MCF 10A (cell line): ENCODE measurements at places on chromosomes 6 and 20. TPM values are rescaled to one million over a fixed set of nuclear protein-coding genes. Genes with fewer than 3 reads are reported as not detected.

DNA sequence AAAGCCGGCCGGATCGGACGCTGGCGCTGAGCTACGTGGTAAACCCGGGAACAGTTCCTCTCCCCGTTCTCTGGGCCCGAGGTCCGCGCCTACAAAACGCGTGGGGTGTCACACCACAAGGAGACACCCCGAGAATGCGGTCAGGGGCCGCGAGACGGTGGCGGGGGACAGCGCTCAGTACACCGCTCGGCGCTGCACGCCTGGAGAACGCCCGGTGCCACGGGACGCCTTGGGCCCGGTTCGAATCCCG lies 670 bp downstream of the NCOA5 start:
- H3K27me3 ChIP-seq: no peaks in the 10 kb centered on the region
- peaks cover 28% of the 10 kb centered on the region for H3K4me1 ChIP-seq
- DNase-seq: no peak
- peaks cover 11% of the 10 kb centered on the region for H3K36me3 ChIP-seq
- peak overlapping the region; percentile 84 for H3K4me3 ChIP-seq

DNA sequence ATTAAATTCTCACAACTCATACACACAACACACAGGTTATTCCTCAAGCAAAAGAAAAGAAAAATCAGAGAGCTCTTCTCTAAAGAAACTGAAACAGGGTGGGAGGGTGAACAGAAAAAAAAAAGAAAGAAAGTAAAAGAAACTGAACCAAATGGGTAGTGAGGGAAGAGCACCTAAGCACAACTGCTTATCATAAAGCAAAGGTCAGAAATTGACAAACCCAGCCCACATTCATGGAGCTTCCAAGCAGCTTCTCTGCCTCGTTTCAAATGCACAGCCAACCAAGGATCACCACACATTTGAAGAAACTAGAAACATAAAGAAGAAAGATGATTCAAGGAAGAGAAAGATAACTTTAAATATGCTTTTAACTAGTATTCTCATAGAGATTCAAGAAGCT lies 90.5 kb downstream of the RNGTT start:
- peaks cover 9% of the 10 kb centered on the region for H3K36me3 ChIP-seq
- no peak overlapping the region for H3K27ac ChIP-seq
- no peaks in the 10 kb centered on the region for H3K27me3 ChIP-seq
- peaks cover 7% of the 10 kb centered on the region for H3K4me1 ChIP-seq

- no peaks in the 10 kb centered on the region for H3K27me3 ChIP-seq
- peaks cover 14% of the 10 kb centered on the region for H3K4me1 ChIP-seq
- H3K4me3 ChIP-seq: no peak overlapping the region
- no peak for DNase-seq
- H3K27ac ChIP-seq: no peak overlapping the region
Observed at GRCh38 chr20:47380481-47380880, 24.0 kb upstream of the ZMYND8 start.

DNA sequence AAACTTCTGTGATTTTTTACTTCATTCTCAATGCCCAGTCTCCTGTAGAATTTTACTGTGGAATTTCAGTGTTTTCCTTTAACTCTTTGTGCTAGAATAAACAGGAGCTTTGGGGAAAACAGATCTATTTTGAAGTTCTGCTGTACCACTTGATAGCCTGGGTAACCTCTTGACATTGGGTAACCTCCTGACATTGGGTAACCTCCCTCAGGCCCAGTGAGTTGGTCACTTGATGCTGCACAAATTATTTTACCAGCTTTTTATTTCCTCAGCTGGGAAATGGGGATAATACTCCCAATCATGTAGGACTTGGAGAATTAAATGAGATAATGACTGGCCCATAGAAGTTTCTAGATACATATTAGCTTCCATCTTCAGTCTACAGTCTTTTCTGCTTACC lies 137.3 kb upstream of the TOP1 start:
- no peak for DNase-seq
- no peak overlapping the region for H3K27ac ChIP-seq
- no peaks in the 10 kb centered on the region for H3K27me3 ChIP-seq
- no peaks in the 10 kb centered on the region for H3K4me1 ChIP-seq
- H3K4me3 ChIP-seq: no peak overlapping the region

DNA sequence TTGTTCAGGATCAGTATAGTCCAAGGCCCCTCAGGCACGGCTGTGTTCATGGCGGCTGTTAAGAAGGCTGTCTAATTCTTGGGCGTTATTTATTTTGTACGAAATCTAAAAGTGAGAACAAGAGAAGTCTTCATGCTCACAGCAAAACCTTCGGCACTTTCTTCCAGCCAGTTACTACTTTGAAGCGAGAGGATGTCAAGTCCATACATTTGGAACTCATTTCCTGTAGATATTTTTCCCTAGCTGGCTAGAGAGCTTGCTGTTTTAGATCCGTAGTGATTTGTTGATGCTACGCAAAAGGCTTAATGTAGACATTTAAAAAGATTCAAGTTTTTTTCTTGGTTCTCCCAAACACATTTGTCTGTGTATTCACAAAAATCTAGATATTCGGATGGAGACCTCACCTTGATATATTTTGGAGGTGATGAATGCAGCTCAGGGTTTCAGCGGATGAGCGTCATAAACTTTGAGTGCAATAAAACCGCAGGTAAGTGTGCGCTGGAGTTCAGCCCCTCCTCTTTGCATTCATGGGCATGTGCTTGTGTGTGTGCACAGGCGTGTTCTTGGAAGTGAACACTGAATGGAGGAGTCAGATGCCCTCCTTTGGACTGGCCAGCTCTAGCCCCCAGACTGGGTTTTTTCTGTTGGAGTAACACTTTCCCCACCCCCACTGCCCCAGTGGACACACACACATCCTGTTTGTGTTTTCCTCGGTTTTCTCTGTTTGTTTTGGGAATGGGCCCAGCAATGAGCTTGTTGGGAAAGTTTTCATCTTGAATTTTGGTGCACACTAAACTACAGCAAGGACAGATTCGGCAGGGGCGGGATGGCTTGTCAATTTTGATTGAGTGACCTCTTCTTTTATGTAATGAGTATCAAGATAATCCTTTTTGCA lies 65.4 kb downstream of the IGF2R start:
- H3K4me3 ChIP-seq: no peak overlapping the region
- H3K4me1 ChIP-seq: peaks cover 64% of the 10 kb centered on the region
- no peak overlapping the region for H3K27ac ChIP-seq
- peak; percentile 59 for DNase-seq
- H3K27me3 ChIP-seq: no peaks in the 10 kb centered on the region

The BTN1A1 gene
- total RNA-seq: not detected in 2 replicates
